ENCODE measurements at places on chromosomes 12 and 14.

GRCh38 chr14:22180045-22180444 is 409.0 kb downstream of the DAD1 start:
- DNase-seq = no peak

- DNase-seq = no peak
Observed at GRCh38 chr14:88379706-88380343, 5.6 kb upstream of the SPATA7 start.

DNA sequence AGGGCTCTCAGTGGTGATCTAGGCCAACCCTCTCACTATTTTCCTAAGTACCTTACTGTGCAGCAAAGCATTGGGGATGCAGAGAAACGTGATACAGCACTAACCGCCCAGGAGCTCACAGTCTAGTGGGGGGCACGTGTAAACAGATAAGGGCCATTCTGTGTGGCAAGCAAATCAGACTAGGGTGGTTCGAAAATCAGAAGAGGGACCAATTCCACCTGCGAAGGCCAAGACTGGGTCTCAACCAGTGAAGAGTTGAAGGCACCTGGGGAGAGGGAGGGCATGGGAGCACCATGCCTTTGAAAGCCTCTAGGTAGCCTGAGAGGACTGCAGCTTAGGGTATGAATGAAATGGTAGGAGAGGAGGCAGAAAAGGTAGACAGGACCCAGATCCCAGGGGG is 2.2 kb downstream of the PITPNM2 start:
- DNase-seq = no peak

DNA sequence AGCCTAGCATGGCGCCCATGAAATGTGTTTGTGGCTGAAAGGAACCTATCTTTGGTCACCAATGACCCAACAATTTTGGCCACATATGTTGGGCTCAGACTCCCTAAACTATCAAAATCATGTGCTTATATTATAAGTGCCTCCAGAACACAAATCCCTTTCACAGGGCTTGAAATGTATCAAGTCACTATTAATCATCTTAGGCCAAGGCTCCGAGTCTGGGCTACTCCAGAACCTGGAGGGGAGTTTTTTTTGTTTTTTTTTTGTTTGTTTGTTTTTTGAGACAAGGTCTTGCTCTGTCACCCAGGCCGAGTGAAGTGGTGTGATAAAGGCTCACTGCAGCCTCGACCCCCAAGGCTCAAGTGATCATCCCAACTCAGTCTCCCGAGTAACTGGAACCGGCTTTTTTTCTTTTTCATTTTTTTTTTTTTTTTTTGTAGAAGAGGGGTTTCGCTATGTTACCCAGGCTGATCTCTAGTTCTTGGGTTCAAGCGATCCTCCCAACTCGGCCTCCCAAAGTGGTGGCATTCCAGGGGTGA is 989 bp upstream of the DRAM1 start:
- no peak for DNase-seq

DNA sequence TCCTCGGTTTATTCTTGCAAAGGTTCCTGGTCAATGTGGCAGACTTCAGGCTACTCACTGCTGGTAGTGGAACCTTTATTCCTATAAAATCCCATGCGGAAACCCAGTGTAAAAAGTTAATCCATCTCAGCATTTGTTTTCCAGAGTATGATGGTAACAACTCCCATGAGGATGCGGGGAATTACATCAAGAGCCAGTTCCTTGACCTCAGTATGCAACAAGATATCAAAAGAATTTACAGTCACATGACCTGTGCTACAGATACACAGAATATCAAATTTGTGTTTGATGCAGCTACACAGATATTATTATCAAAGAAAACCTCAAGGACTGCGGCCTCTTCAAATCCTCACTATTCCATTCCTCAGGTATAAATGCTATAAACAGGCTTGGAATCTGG is 19.3 kb downstream of the CPM start:
- no peak for DNase-seq

GRCh38 chr14:103142721-103143302 is 19.6 kb downstream of the TNFAIP2 start:
- no peak for DNase-seq

- no peak for DNase-seq
Observed at GRCh38 chr12:62922539-62922938, 12.4 kb downstream of the PPM1H start.

- no peak for DNase-seq
Observed at GRCh38 chr12:47082283-47082682, 2.5 kb upstream of the AMIGO2 start.

- no peak for DNase-seq
Observed at GRCh38 chr14:56170877-56171422, 52.7 kb downstream of the PELI2 start.

DNA sequence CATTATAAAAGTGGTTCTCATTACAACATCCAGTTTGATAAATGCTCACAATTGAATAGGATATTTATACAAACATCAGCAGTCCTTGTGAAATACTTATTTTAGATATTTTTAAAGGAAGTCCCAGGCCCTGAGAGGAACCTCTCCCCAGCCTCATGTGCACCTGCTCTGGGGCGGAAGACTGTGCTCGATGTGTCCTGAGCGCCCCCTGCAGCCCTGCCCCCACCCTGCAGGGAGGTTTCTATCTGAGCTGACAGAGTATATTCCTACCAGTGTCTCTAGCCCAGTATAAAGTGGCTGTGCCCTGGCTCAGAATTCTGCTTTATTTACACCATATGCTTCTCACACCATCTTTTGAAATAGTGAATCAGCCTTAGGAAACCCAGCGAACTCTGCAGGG is 1349.1 kb downstream of the TMEM121 start:
- DNase-seq = no peak

- no peak for DNase-seq
Observed at GRCh38 chr14:94394025-94394493, 5.7 kb upstream of the SERPINA1 start.

GRCh38 chr14:77186911-77187648 is 5.5 kb downstream of the TMEM63C start:
- DNase-seq = no peak

GRCh38 chr12:42627151-42627550 is 37.6 kb upstream of the PRICKLE1 start:
- DNase-seq = no peak

DNA sequence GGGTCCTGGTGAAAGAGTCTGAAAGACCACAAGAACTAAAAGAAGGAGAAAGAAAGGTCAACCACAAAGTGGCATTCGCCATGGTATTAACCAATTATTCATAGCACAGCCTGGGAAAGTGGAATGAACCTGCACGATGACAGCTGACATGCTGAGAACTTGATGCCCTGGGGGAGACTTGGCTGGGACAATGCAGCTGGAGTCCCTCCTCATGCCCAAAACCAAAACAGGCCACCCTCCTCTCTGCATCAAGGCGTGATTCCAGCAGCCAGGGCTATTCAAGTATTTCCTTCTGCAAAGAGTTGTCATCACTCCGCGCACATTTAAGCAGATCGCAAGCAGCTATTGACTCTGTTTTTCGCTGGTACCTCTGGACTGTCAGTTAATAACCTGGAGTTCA is 167.1 kb upstream of the NOS1 start:
- DNase-seq = no peak

DNA sequence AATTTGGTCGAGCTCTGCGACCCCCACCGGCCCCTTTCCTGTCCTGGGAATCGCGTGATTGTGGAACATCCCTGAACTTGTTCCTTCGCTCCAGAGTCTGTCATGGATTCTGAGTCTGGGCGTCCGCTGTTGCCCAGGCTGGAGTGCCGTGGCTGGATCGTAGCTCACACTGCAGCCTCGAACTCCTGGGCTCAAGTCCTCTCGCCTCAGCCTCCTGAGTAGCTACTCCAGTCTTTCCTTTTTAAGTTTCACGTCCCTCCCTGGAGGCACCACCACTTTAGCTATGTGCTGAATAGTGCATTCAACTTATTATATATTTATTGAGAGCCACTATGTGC is 698 bp downstream of the ACOT6 start:
- no peak for DNase-seq

- no peak for DNase-seq
Observed at GRCh38 chr14:102219316-102219715, 79.6 kb downstream of the WDR20 start.

GRCh38 chr14:96204151-96205058 is at the start of gene BDKRB2:
TSS of gene BDKRB2 (plus strand) at chr14:96204839. CDS start at chr14:96237108, 32,269 bp downstream.
- peak; percentile 94 for DNase-seq

- no peak for DNase-seq
Observed at GRCh38 chr12:121939186-121939585, 20.8 kb downstream of the CFAP251 start.

DNA sequence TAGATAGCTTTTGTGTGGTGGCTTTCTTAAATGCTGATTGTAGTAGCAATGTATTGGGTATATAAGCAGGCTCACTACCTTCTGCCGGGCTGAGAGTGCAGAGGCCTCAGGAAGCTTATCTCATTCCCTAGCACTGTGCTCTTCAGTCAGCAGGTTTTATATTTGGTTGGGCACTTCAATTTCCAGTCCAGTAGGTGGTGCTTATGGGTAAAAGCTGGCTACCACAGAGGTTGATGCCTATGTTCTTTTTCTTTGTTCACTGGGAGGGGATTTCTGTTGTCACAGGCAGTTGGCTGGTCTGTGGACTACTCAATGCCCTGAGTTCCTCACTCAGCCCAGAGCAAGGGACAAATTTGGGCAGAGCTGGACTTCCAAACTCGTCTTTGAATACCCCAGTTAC is 43.0 kb upstream of the GLIPR1 start:
- DNase-seq = no peak

DNA sequence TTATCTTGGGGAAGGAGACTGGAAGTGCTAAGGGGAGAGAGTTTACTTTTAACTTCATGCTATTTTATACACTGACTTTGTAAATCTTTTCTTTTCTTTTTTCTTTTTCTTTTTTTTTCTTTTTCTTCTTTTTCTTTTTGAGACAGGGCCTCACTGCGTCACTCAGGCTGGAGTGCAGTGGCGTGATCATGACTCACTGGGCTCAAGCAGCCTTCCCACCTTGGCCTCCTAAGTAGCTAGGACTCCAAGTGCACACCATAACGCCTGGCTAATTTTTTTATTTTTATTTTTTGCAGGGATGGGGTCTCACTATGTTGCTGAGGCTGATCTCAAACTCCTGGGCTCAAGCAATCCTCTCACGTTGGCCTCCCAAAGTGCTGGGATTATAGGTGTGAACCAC is 294.6 kb upstream of the PRICKLE1 start:
- no peak for DNase-seq

DNA sequence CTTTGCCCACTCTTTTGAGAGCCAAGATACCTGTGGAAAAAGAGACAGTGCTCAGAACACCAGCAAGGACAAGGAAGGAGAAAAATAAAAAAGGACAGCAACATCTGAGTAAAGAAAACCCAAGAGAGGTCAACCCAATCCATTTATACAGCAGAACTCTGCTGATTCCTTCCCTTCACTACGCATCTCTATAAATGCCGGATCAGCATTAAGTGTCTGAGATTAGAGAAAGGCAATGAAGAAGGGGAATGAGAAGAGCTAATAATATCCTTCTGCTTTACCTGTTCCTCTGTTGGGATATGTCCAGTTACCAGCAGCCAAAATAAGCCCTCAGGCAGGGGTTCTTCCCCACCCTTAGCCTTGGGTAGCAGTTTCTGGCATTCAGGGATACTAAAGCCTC is 15.8 kb downstream of the COQ10A start:
- no peak for DNase-seq

- no peak for DNase-seq
Observed at GRCh38 chr12:38289396-38289795, 27.2 kb upstream of the ALG10B start.

- DNase-seq = no peak
Observed at GRCh38 chr14:90213099-90213748, 43.1 kb upstream of the PSMC1 start.

DNA sequence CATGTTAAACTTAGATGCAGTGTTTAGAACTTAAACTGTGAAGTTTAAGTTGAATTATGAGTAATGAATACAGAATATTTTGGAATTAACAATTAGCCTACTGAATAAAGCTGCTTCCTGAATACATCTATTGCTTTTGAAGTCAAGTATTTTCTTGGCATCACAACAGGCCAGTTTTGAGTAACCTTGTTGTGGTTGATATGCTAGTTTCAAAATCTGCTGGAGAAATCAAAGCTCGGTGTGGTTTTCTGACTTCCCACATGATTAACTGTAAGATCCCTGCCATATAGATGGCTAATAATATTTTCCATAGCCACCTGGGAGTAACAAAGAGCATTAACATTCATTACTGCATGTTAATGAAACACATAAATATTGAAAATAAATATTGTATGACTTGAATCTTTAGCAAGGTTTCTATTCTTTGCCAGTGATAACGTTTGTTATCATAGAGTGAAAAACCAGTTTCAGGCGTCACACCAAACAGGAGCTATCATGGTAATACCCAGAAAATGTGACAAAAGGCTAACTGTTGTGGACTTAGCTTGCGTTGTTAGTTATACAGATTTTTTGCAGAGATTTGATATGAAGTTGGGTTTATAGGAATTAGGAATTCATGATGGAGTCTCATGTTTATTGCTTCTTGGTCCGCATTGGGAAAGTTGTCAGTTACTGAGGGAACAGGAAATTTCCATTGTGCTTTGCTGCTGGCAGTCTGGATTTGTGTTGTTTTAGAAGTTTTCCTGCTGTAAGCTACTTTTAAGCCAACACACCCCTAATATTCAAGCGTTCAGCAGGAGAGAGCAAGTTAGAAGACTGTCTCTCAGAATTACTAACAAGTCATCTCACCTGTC is 32.1 kb downstream of the PPFIBP1 start:
- no peak for DNase-seq

GRCh38 chr12:5807090-5807414 is 138.0 kb downstream of the ANO2 start:
- DNase-seq = no peak

Measured in COR-L47 (cell line).